ENCODE measurements at places on chromosomes 2 and 18. TPM values are rescaled to one million over a fixed set of nuclear protein-coding genes. Genes with fewer than 3 reads are reported as not detected.

- no peak for DNase-seq
- H3K27ac ChIP-seq = no peak overlapping the region
- no peak overlapping the region for H3K4me3 ChIP-seq
- H3K27me3 ChIP-seq = no peaks in the 10 kb centered on the region
- no peaks in the 10 kb centered on the region for H3K4me1 ChIP-seq
- H3K36me3 ChIP-seq = no peaks in the 10 kb centered on the region
Observed at GRCh38 chr2:16853088-16853487, 187.5 kb upstream of the CYRIA start.

- no peak for DNase-seq
- no peaks in the 10 kb centered on the region for H3K36me3 ChIP-seq
- H3K27me3 ChIP-seq = no peaks in the 10 kb centered on the region
- H3K4me1 ChIP-seq = peaks cover 7% of the 10 kb centered on the region
Observed at GRCh38 chr18:50875966-50876536, 2.9 kb upstream of the ME2 start.

GRCh38 chr2:177612659-177613058 lies 220.1 kb downstream of the AGPS start:
- H3K27ac ChIP-seq = no peak overlapping the region
- H3K27me3 ChIP-seq = no peaks in the 10 kb centered on the region
- no peaks in the 10 kb centered on the region for H3K4me1 ChIP-seq
- DNase-seq = no peak
- no peaks in the 10 kb centered on the region for H3K36me3 ChIP-seq

DNA sequence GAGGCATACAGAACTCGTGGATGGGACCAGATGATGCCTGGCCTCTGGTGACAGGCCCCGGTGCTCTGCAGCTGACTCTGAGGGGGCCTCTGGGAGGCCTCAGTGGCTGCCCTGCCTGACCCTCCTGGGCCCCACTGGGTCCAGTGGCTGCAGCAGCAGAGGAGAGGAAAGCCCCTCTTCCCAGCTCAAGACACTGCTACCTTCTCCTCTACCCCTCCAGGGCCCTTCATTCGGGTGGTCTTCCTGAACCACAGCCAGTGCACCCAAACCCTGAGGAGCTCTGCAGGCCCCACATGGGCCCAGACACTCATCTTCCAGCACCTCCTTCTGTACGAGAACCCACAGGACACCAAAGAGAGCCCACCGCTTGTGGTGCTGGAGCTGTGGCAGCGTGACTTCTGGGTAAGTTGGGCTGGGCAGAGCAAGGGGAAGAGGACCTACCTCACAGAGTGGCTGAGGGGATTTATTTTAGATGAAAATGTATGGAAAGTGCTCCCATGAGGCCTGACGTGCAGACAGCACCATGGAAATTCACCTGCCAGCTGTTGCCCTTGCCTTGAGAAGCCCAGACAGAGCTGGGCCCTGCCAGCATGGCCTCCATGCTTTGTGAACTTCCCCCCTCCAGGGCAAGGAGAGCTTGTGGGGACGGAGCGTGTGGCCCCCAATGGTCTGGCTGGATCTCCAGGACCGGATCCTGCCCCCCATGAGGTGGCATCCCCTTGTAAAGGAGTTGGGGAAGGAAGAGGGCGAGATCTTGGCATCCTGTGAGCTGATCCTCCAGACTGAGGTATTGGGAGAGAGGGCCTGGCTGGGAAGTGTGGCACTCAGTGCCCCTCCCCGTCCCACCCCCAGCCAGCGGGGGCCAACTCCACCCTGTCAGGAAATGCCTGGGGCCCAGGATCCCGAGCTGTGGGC lies 46.3 kb downstream of the LMAN2L start:
- no peak overlapping the region for H3K4me3 ChIP-seq
- DNase-seq = no peak
- H3K27me3 ChIP-seq = no peaks in the 10 kb centered on the region
- no peak overlapping the region for H3K27ac ChIP-seq

Gene LCLAT1
- total RNA-seq = 32.3 TPM

Gene PDE1A
- total RNA-seq = 16.3 TPM

Gene FAHD2A
- total RNA-seq = 23.8 TPM

Gene RNU2-63P
- total RNA-seq = not detected
